ENCODE measurements at places on chromosomes 3 and 15. TPM values are rescaled to one million over a fixed set of nuclear protein-coding genes. Genes with fewer than 3 reads are reported as not detected.
A peak's percentile ranks its signal among the peaks of the same experiment; 100 is the strongest.

The MUSTN1 gene
- 18.6 TPM for total RNA-seq

The GOLGA6B gene
- not detected for total RNA-seq

The SACM1L gene
- total RNA-seq, result 53.1 TPM

The CGNL1 gene
- 81.5 TPM for total RNA-seq

The PARL gene
- total RNA-seq, result 70.2 TPM

The FSIP1 gene
- total RNA-seq, result 2.4 TPM

The MAGEL2 gene
- total RNA-seq, result 0.06 TPM

The CHRD gene
- 16.8 TPM for total RNA-seq

- H3K4me3 ChIP-seq, result no peak overlapping the region
- DNase-seq, result no peak
- H3K36me3 ChIP-seq, result no peaks in the 10 kb centered on the region
- no peak overlapping the region for H3K27ac ChIP-seq
Measured at GRCh38 chr3:161690299-161690620, 193.7 kb downstream of the OTOL1 start.

GRCh38 chr15:92770641-92771040 lies 115.1 kb upstream of the FAM174B start:
- H3K27ac ChIP-seq, result no peak overlapping the region
- no peaks in the 10 kb centered on the region for H3K4me1 ChIP-seq
- H3K27me3 ChIP-seq, result no peaks in the 10 kb centered on the region
- DNase-seq, result no peak

DNA sequence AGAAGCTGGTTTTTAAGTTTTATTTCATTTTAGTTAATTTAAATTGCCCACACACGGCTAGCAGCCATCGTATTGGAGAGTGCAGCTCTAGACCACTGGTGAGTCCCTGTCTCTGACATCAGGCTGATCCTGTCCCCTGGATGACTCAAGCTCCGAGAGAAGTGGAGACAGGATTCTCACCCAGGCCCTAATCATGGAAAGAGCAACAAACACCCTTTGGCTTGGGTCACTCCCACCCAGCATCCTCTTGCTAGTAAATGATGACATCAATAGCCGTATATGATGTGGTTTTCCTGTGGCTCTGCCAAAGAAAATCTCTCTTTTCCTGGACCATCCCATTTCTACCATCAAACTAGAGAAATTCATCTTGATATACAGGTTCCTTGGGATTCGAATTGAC lies 182.2 kb downstream of the NTRK3 start:
- H3K27ac ChIP-seq, result no peak overlapping the region
- DNase-seq, result no peak
- no peaks in the 10 kb centered on the region for H3K4me1 ChIP-seq

DNA sequence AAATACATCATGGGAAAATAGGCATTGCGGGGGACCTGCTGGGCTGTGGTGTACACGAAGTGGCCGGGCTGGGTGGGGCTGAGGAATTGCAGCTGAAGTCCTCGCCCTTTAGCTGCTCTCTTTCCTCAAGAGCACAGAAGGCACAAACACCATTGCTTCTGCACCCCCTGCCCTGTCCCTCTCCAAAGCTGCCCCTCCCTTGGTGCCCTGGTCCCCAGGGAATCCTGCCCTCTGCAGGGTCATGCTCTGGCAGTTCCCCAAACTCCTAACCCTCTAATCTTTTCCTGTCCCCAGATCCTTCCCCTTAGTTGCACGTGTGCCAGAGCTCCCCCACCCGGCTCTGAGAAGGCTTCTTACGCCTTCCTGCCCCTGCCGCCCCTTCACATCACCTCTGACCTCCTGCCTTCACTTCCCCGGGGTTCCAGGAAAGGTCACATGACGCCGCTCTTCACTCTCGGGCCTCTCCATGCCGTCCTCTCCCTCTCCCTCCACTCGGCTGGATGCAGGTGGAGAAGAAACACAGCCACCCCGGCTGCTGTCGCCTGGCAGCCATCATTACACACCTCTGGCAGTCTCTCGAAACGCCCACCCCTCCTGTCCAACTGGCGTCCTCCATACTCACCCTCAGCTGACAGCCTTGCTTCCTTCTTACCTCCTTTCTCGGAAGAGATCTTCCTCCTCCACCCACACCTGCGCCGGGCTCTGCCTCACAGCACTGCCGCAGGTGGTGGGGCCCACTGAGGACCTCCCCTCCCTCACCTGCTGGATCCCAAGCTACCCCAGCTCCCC lies 6.9 kb upstream of the PCSK6 start:
- no peaks in the 10 kb centered on the region for H3K27me3 ChIP-seq
- H3K4me1 ChIP-seq, result peaks cover 3% of the 10 kb centered on the region
- no peaks in the 10 kb centered on the region for H3K36me3 ChIP-seq
- no peak overlapping the region for H3K27ac ChIP-seq
- H3K4me3 ChIP-seq, result no peak overlapping the region
- no peak for DNase-seq

GRCh38 chr3:197298945-197299854 lies 788 bp upstream of the DLG1 start:
- peak; percentile 84 for DNase-seq
- peaks cover 5% of the 10 kb centered on the region for H3K4me1 ChIP-seq
- peak overlapping the region; percentile 71 for H3K27ac ChIP-seq
- no peaks in the 10 kb centered on the region for H3K27me3 ChIP-seq
- H3K4me3 ChIP-seq, result peak overlapping the region; percentile 84

- no peak overlapping the region for H3K4me3 ChIP-seq
- H3K27me3 ChIP-seq, result no peaks in the 10 kb centered on the region
- H3K36me3 ChIP-seq, result no peaks in the 10 kb centered on the region
- DNase-seq, result no peak
- H3K4me1 ChIP-seq, result no peaks in the 10 kb centered on the region
Measured at GRCh38 chr3:2246873-2247648, 148.4 kb downstream of the CNTN4 start.

DNA sequence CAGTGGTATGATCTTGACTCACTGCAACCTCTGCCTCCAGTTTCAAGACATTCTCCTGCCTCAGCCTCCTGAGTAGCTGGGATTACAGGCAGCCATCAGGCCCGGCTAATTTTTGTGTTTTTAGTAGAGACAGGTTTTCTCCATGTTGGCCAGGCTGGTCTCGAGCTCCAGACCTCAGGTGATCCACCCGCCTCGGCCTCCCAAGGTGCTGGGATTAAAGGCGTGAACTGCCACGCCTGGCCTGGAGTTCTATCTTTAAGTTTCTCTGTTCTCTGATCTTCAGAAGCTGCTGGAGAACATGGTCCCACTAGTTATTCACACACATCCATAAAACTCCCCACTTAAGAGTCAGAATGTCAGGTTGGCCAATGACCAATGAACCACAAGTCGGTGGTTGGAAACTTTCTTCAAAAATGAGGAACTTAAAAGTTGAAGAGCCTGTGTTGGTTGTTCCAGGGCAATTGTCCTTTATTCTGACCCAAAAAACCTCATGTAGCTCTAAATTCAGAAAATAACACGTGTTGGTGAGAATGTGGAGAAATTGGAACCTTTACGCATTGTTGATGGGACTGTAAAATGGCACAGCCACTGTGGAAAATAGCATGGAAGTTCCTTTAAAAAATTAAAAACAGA lies 55.9 kb upstream of the PIK3CB start:
- no peaks in the 10 kb centered on the region for H3K27me3 ChIP-seq
- DNase-seq, result no peak
- H3K27ac ChIP-seq, result no peak overlapping the region
- H3K4me3 ChIP-seq, result no peak overlapping the region
- H3K4me1 ChIP-seq, result no peaks in the 10 kb centered on the region
- H3K36me3 ChIP-seq, result no peaks in the 10 kb centered on the region

- H3K4me1 ChIP-seq, result no peaks in the 10 kb centered on the region
- H3K4me3 ChIP-seq, result no peak overlapping the region
- H3K36me3 ChIP-seq, result no peaks in the 10 kb centered on the region
- H3K27me3 ChIP-seq, result no peaks in the 10 kb centered on the region
- DNase-seq, result no peak
Measured at GRCh38 chr3:117144853-117145252, 435.3 kb downstream of the TUSC7 start.

- DNase-seq, result no peak
- no peaks in the 10 kb centered on the region for H3K36me3 ChIP-seq
- H3K4me3 ChIP-seq, result no peak overlapping the region
Measured at GRCh38 chr3:194194051-194194756, 58.3 kb downstream of the HES1 start.

DNA sequence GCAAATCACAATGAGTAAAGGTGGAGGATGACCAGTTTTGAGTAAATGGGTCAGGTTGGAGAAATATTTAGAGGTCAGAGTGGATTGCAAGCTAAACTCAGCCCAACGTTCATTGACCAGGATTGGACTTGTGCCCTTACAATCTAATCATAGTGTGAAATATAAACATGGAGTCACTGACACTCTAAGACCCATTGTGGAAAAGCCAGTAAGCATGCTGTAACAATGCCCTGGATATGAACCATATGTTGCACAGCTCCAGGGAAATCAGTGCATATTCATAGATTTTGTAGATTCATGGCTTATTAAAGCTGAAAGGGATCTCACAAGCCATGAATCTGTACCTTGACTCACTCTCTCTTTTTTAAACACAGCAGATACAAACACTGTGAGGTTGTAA lies 660.2 kb upstream of the LMCD1 start:
- H3K27ac ChIP-seq, result no peak overlapping the region
- no peak overlapping the region for H3K4me3 ChIP-seq

DNA sequence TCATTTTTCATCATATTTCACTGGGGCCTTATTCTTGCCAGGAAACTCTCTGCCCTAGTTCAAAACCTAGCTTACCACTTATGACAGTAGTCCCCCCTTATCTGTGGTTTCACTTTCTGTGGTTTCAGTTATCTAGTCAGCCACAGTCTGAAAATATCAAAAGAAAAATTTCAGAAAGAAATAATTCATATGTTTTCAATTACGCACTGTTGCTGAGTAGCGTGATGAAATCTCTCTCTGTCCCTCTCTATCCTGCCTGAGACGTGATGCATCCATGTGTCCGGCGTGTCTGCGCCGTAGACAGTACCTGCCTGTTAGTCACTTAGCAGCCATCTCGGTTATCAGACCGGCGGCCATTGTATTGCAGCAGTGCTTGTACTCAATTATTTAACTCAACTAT lies 369.9 kb upstream of the MCTP2 start:
- no peaks in the 10 kb centered on the region for H3K4me1 ChIP-seq
- H3K4me3 ChIP-seq, result no peak overlapping the region
- no peak overlapping the region for H3K27ac ChIP-seq
- no peak for DNase-seq
- no peaks in the 10 kb centered on the region for H3K36me3 ChIP-seq
